ENCODE measurements at places on chromosomes 7 and 10.

DNA sequence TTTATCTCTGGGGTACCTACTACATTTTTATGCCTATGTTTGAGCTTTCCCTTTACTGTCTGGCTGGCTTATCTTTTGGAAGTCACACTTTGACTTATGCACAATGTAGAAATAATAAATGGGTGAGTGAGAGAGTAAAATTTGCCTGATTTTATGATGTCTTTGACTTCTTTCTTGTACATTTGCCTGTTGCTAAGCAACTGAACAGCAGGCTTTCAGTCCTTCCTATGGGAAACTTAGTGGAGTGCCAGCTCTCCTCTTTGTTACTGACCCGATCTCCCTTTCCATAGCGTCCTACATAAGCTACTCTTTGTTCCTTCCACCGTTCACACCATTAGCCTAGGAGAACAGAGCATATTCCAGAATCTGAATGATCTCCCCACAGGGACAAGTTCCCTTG, 4.2 kb downstream of the TAS2R60 start:
- no peaks in the 10 kb centered on the region for H3K36me3 ChIP-seq
- no peak overlapping the region for H3K27ac ChIP-seq
- H3K4me3 ChIP-seq, result no peak overlapping the region

- H3K27ac ChIP-seq, result no peak overlapping the region
- H3K27me3 ChIP-seq, result peaks cover under 1% of the 10 kb centered on the region
- H3K4me1 ChIP-seq, result no peaks in the 10 kb centered on the region
- H3K4me3 ChIP-seq, result no peak overlapping the region
Observed at GRCh38 chr7:7562736-7563135, 3.9 kb upstream of the MIOS start.

DNA sequence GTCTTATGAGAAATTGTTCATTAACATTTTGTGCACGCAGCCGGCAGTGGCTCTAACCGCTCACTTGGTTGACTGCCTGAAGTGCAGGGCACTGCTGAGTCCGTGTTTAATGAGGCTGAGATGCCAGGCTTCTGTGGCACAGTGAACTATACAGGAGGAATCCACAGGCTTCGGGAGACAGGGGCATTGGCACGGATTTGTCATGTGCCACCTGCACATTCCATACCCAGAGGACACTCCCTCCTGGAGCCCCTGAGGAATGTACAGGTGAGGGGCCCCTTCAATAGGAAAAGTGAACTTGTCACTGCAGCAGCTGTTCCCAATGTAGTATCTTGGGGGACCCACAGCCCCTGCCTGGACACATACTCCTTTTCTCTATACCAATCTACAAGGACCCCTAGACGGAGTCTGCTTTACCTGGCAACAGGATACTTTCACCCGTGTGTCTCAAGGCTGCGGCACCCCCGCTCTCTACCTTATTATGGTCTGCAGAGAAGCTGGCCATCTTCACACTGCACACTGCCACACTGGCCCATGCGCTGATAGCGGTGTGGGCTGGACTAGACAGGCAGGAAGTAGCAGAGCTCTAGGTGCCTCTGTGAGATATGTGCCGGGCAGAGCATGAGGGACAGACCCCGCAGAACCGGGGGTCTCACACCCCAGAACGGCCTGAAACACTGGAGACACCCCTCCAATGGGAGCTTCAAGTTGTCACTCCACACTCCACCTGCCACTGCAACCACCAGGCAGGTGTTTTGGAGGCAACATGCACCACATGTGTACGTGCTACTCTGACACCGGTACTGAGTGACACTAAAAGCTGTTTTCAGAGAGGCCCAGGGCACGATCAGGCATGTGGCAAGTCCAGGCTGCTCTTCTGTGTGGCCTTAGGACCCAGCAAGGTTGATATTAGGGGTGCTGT, 71.4 kb upstream of the RHEB start:
- H3K36me3 ChIP-seq, result peaks cover 28% of the 10 kb centered on the region
- H3K27me3 ChIP-seq, result no peaks in the 10 kb centered on the region
- peaks cover 11% of the 10 kb centered on the region for H3K4me1 ChIP-seq
- no peak for DNase-seq
- H3K27ac ChIP-seq, result no peak overlapping the region

GRCh38 chr7:154817224-154817896, 185.6 kb downstream of the PAXIP1 start:
- H3K36me3 ChIP-seq, result no peaks in the 10 kb centered on the region
- H3K27me3 ChIP-seq, result peaks cover 28% of the 10 kb centered on the region
- no peak overlapping the region for H3K27ac ChIP-seq
- no peak overlapping the region for H3K4me3 ChIP-seq

- no peaks in the 10 kb centered on the region for H3K27me3 ChIP-seq
- no peaks in the 10 kb centered on the region for H3K4me1 ChIP-seq
- H3K27ac ChIP-seq, result no peak overlapping the region
- no peak overlapping the region for H3K4me3 ChIP-seq
- H3K36me3 ChIP-seq, result no peaks in the 10 kb centered on the region
Observed at GRCh38 chr10:20892011-20892585, 5.0 kb downstream of the NEBL start.

GRCh38 chr7:7521259-7521658, 14.4 kb downstream of the COL28A1 start:
- no peak for DNase-seq
- H3K27ac ChIP-seq, result no peak overlapping the region
- H3K27me3 ChIP-seq, result no peaks in the 10 kb centered on the region
- no peaks in the 10 kb centered on the region for H3K36me3 ChIP-seq
- no peak overlapping the region for H3K4me3 ChIP-seq

DNA sequence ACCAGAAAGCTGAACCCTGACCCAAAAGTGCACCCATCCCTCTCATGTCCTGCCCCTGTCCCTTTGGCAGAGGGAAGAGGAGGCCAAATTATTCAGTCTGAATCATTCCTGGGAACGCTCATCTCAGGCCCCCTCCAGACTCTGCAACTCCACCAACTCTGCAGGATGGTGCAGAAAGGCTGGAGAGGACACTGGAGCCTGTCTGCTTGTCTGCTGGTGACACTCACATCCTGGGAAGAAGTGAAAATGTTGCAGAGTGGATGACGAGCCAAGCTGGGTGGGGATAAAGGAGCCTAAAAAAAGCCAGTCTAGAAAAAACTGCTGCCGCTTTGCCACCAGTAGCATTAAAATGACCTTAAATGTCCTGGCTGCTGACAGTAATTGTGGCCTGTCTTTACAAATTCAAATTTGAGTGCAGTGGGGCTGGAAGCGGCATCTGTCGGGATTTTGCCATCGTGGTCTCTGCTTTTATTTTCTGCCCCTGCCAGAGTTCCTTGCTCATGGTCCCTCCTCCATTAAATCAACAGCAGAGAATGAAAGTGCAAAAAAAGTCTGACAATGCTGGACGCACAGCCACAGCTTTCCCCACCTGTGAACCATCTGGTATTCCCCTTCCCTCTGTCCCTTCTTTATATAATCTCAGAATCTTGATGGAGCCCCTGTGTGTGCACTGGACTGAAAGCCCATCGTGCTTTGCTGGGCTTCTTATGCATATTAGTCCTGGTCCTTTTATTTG, 63.9 kb downstream of the STK17A start:
- peak overlapping the region; percentile 74 for H3K4me3 ChIP-seq
- peaks cover 81% of the 10 kb centered on the region for H3K4me1 ChIP-seq
- peaks cover 52% of the 10 kb centered on the region for H3K36me3 ChIP-seq
- peak overlapping the region; percentile 99 for H3K27ac ChIP-seq
- H3K27me3 ChIP-seq, result no peaks in the 10 kb centered on the region

GRCh38 chr7:137890449-137890921, 43.7 kb upstream of the DGKI start:
- no peaks in the 10 kb centered on the region for H3K27me3 ChIP-seq
- no peak overlapping the region for H3K4me3 ChIP-seq
- peaks cover 26% of the 10 kb centered on the region for H3K36me3 ChIP-seq

DNA sequence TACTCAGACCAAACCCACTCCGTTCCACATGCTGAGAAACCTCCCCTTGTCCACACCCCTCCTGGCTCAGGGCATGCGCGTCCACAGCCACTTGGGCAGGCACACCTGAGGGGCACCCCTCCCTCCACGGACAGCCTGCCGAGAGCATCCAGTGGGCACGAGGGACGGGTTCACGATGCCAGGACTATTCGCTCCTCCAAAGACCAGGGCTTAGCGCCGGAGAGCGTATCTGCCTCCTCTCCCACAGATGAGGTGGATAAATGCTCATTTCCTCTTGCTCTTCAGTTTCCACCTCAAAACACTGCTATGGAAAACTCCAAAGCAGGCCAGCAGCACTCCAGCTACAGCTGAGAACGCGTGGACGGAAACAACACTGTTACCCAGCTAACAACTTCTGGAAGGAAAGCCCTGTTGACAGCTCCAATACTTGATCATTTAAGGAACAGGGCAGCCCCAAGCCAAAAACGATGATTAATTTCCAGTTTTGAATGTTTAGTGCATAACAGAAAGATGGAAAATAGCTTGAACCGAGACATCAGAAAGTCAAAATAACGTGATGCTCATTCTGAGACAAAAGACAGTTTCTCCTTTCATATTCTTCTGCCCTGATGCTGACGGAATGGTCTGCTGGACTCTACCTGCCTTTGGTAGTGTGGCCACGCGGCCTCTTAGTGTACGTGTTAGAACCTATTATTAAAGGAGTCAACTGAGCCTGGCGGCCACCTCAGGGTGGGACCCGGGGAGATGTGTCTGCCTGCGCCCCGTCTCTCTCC, 204.7 kb downstream of the DNAJB6 start:
- no peaks in the 10 kb centered on the region for H3K36me3 ChIP-seq
- H3K27ac ChIP-seq, result no peak overlapping the region
- peaks cover 5% of the 10 kb centered on the region for H3K27me3 ChIP-seq
- no peak overlapping the region for H3K4me3 ChIP-seq

Measured in effector memory CD8-positive, alpha-beta T cell (primary cell).